ENCODE measurements at places on chromosomes 2 and 18. TPM values are rescaled to one million over a fixed set of nuclear protein-coding genes. Genes with fewer than 3 reads are reported as not detected.

Gene PLEKHH2
- polyA plus RNA-seq: 0.69 TPM

Gene CRYBA2
- polyA plus RNA-seq: not detected

Gene KLHL29
- 0.89 TPM for polyA plus RNA-seq

Gene ARHGAP28
- 0.14 TPM for polyA plus RNA-seq

Gene RGPD4
- polyA plus RNA-seq: not detected

Gene CD226
- 1.5 TPM for polyA plus RNA-seq

Gene TUBA4B
- 0.19 TPM for polyA plus RNA-seq

Gene TMEM247
- polyA plus RNA-seq: not detected

Gene LINC00305
- polyA plus RNA-seq: not detected

Gene ASTL
- polyA plus RNA-seq: not detected

Gene CDH19
- 1.8 TPM for polyA plus RNA-seq

Gene CRYGD
- polyA plus RNA-seq: not detected

Gene HOXD3
- not detected for polyA plus RNA-seq

Gene DSG1
- polyA plus RNA-seq: 0.69 TPM

Gene MFSD2B
- polyA plus RNA-seq: 0.02 TPM

Gene IL1RN
- polyA plus RNA-seq: 28.5 TPM

Gene RIT2
- polyA plus RNA-seq: not detected

Gene TEX44
- polyA plus RNA-seq: not detected

Gene MZT2A
- 49.6 TPM for polyA plus RNA-seq

Gene TBR1
- polyA plus RNA-seq: not detected

Gene NCKAP5
- polyA plus RNA-seq: 2.2 TPM

Gene DPP4
- 12.7 TPM for polyA plus RNA-seq

Gene STPG4
- not detected for polyA plus RNA-seq

Gene HOXD8
- not detected for polyA plus RNA-seq

Gene DIPK1C
- not detected for polyA plus RNA-seq

Gene FLACC1
- polyA plus RNA-seq: 0.09 TPM

Gene CFAP65
- not detected for polyA plus RNA-seq

Gene GREB1L
- polyA plus RNA-seq: 2.3 TPM

Gene PKDCC
- polyA plus RNA-seq: 2.0 TPM

Gene CXCR4
- polyA plus RNA-seq: 5.8 TPM

Gene CPO
- polyA plus RNA-seq: 0.07 TPM

Gene FER1L5
- polyA plus RNA-seq: not detected
